ENCODE measurements at places on chromosomes 12 and 14.

GRCh38 chr12:121232163-121232562 lies 22.2 kb downstream of the P2RX4 start:
- no peak for DNase-seq

- no peak for DNase-seq
Measured at GRCh38 chr14:65791191-65791981, 378.9 kb downstream of the FUT8 start.

DNA sequence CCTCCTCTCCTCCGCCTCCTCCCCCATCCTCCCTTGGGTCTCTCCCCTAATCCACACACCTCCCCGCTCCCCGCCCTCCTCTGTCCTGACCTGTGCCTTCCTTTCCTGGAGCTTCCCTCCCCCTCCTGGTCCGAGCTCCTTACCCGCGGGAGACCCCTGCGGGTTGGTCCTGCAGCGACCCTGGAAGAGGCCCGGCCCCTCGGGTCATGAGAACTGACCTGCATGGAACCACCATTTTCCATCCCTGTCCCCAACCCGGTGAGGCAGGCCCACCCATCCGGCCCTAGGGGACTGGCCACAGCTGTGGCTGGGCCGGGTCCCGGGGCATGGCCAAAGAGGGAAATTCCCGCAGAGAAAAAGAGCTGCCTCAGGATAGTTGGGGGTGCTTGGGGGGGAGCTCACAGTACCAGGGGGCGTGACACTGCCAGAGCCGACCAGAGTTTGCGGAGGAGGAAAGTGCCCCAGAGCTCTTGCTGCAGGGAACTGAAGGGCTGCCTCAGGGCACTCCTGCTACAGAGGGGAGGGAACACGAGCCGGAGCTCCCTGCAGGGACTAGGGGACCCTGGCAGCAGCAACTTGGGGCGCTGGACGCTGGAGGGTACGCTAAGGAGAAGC lies 613 bp downstream of the ARHGEF40 start:
- DNase-seq, result no peak

DNA sequence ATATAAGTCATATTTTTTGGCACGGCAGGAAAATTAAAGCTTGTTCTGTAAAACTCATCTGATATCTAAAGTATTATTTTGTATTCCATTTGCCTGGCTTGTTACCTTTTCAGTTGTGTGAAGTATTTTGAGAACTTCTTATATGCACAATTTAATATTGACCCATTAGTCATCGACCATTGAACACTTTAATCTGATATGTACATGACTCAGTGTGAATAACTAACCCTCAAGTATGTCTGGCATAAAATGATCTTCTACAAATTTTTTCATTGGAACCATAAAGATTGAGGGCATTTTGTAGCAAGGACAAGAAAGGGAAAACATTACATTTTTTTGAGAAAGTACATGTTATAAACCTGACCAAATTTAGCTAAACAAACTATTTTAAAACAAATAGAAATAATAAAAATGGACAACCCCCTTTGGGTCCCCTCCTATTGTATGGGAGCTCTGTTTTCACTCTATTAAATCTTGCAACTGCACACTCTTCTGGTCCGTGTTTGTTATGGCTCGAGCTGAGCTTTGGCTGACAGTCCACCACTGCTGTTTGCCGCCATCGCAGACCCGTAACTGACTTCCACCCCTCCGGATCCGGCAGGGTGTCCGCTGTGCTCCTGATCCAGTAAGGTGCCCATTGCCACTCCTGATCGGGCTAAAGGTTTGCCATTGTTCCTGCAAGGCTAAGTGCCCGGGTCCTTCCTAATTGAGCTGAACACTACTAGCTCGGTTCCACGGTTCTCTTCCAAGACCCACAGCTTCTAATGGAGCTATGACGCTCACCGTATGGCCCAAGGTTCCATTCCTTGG lies 118.8 kb downstream of the SLC6A15 start:
- no peak for DNase-seq

DNA sequence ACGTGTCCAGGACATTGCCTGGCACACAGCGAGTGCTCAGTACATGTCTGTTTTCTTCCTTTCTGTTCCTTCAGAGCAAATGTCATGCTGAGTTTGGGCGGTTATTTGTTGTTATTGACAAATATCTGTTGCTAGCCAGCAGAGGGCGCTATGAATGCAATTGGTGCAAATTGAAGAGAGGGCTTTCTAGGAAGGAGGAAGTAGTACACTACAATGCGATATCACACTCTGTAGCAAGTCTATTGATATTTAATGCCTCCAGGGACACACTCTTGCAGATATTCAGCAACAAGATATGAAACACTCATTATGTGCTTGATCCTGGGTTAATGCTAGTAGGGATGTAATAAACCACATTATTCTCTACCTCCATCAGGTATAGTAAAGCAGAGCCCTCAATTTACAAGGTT lies 267.3 kb upstream of the SRRM4 start:
- peak; percentile 1 for DNase-seq

- no peak for DNase-seq
Measured at GRCh38 chr12:88241862-88242570, 99.9 kb downstream of the TMTC3 start.

DNA sequence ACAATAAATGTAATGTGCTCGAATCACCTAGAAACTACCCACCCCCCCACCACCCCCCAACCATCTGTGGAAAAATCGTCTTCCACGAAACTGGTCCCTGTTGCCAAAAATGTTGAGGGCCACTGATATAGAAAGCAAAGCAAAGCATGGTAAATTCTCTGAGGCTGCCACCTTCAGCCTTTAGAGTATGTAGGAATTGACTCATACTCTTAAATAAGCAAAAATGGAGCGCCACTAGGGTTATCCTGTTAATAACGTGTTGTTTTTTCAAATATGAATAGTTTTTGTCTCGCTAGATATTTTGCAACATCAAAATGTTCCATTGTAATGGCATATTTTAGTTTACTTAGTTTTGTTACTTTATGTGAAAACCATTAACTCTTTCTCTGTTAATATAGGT lies 18.2 kb downstream of the DYNC1H1 start:
- DNase-seq, result no peak

DNA sequence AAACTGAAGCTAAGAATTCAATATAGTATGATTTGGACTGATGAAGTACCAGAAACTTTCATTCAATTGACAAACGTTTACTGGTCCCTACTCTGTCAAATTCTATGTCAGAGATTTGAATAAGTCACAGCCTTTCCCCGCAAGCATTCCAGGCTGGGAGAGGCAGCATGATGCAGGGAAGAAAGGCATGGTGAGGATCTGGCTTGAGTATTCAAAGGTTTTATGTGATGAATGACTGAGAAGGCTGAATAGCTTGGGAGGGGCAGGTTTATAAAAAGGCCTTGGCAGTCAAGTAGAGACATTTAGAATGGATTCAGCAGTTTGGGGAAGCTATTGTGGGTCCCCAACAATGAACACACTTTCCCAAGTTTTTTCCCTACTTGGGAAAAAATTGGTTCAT lies 431.8 kb downstream of the DPF3 start:
- no peak for DNase-seq

GRCh38 chr12:29283969-29284700 lies 96.8 kb downstream of the ERGIC2 start:
- DNase-seq, result no peak

DNA sequence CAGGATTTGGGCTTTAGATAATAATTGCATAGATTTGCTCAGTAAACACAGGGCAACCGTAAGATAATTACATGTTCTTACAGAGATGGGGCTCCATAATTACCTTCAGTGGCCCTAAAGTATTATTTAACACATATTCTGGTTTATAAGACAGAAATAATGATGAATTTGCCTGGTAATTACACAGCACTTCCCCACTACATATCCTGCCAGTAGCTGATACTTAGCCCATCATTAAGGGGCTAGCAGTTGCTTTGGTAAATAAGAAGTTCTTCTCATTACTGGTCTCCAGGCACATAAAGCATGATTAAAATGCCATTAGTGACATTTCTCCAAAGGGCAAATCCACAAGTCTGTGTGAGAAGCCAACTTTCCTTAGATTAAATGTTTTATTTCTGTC lies 158.7 kb downstream of the NUAK1 start:
- no peak for DNase-seq

- DNase-seq, result peak; percentile 20
Measured at GRCh38 chr14:50542941-50543418, 10.6 kb upstream of the MAP4K5 start.

DNA sequence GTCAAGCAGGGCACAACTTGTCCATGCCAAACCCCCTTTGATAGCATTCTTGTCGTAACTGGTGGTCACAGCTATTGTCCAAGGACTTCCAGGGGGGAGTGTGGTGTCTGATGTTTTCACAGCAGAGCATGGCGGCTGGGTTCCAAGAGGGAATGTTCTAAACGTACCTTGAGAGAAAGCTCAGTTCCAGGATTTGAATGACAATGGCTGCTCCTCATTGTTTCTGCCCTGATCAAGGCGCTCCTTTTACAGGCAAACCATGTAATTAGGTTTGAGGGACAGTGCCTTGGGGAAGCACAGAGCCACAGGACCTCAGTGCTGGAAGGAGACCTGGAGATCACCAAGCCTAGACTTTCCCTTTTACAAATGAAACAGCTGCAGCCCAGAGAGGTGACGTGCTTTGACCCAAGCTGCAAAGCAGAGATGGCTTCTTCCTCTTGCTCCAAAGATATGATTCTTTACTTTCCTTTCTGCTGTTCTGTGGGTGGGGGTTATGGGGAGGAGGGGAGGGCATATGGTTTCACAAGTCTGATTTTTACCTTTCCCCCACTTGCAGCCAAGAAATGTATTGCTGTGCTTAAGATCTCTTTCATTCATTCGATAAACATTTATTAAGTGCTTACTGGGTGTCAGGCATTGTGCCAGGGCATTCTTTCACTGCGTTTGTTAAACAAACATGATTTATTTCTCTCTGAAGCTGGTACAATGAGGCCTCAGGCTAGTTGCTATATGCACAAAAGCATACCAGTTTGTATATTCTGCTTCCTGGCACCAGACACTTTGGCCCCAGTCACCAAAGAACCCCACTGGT lies 172.8 kb downstream of the KTN1 start:
- DNase-seq, result no peak

GRCh38 chr12:69984241-69984640 lies 159.2 kb downstream of the MYRFL start:
- DNase-seq, result no peak

DNA sequence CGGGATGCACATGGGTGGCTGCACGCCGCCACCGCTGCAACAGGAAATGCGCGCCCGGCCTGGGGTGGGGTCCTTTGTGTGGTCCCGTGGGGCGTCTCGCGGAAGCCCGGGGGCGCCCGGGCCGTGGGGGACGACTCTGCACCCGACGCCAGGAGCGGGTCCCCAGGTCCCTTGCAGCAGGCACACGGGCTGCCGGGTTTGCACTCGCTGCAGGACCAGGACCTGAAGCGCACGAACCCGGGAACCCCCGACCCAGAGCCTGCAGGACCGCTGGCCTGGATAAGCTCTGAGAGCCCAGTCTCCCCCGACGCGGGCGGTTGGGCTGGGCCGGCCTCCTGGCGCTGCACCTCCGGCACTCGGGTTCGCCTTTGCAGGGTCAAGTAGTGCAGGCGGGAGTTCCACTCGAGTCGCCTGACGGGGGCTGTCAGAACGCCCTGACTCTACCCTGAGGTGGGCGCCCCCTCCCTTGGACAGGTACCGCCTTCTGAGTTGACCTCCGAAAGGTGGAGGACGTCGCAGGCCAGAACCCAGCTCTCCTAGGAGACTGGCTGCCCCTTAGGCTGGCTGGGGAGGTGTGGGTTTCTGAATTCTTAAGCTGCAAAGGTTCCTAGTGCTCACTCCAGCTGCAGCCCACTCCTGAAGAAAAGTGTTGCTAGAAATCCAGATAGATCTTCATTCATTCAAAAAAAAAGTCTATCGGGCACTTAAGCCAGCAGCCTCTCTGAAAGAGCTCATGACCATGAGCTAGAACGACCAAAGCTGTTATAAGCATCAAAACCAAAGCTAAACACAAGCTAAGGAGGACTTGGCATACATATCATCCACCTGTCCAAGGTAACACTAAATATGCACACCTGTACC lies 68.0 kb downstream of the RNF34 start:
- no peak for DNase-seq

DNA sequence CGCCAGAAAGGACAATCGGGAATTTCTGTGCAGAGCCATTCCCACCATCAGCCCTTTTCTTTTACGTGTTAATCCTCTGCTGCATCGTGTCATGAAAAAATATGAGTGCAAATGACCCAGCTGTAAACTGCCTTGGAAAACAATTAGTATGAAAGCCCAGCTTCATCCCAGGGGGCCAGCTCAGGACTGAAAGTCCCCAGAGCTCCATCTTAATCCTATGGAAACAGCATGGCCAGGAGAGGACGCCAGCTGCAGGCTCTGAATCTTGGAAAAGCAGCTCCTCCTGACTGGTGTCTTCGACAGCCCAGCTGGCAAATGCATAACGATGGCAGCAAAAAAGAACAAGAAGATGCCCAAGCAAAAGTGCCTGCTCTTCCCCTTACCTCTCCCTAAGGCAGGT lies 191.5 kb downstream of the NTF3 start:
- no peak for DNase-seq

- no peak for DNase-seq
Measured at GRCh38 chr12:25816637-25817036, 141.8 kb upstream of the RASSF8 start.

GRCh38 chr14:36087411-36087810 lies 89.1 kb downstream of the PTCSC3 start:
- no peak for DNase-seq

GRCh38 chr14:28761438-28762291 lies 4.9 kb upstream of the FOXG1 start:
- DNase-seq, result no peak

DNA sequence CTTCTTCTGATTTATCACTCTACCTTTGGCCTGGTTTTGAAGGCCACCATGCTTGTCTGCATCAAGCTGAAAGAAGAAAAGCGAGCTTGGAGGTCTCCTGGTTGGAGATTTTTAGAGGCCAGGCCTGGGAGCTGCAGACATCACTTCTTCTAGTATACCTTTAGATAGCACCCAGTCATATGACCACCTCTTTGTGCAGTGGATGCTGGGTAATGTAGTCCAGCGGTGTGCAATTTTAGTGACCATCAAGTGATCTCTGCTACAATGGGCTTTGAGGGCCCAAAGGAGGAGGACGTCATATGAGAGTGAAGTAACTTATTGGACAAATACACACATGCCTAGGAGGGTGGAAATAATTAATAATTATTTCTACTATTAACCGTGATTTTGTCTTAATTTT lies 15.2 kb upstream of the WNT5B start:
- no peak for DNase-seq
